ENCODE measurements at places on chromosomes 16 and 17.
A peak's percentile ranks its signal among the peaks of the same experiment; 100 is the strongest.

DNA sequence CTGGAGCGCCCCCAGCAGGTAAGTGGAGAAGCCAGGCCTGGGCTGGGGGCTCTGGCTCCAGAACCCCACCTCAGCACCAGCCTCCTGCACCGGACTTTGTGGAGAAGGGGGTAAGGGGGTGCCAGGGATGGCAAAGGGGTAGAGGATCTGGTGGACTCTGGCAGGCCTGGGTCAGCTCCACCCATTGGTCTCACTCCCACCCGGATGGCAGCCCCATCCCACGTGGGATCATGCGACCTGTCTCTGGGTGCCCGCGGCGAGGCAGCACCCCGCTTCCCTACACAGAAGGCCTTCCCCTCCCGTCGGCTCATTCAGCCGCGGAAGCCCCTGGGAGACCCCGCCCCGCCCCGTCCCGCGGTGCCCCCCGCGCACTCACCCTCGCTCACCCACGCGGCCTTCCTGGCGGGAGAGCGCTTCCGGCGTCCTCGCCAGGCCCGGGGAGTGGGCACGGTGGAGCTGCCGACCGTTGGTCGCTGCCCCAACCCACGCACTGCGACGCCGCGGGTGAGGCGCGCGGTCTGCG lies 498 bp upstream of the PLEKHG4 start:
- no peak for DNase-seq

GRCh38 chr17:68196394-68197090 lies 51.3 kb upstream of the AMZ2 start:
- no peak for DNase-seq

- DNase-seq: no peak
Observed at GRCh38 chr17:7441266-7441665, 2.0 kb downstream of the FGF11 start.

DNA sequence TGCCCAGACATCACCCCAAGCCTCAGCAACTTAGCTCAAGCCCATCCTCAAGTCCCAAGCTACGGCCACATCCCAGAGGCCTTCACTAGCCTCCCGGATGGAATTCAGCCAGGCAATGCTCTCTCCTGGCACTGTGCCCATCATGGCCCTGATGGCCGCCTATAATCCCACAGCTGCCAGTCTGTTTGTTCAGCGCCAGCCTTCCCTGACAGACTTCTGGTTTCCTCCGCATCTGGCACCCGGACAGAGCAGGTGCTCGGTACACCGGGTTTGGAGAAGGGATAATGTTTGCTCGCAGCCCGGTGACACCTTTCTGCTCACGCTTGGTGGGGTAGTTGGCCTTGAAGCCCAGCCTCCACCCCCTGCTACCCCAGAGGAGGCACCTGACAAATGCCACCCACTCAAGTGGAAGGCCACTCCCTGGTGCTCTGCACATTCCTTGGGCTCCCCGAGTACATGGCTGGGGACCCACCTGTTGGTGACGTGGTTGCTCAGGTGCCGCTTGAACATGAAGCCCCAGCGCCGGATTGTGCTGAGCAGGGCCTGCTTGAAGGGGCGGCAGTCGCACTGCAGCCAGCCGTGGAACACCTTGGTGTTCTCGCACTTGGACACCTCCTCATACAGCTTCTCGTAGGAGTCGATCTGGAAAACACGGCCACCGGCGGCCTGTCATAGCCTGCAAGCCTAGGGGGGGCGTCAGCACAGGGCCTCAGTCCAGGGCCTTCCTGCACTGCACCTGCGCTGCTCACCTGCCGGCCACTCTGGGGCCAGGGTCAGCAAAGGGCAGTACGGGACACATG lies 47.1 kb downstream of the DNAH17 start:
- no peak for DNase-seq

- no peak for DNase-seq
Observed at GRCh38 chr16:9549487-9549886, 458.0 kb downstream of the HAPSTR1 start.

GRCh38 chr17:27816946-27817345 lies 16.6 kb upstream of the NOS2 start:
- no peak for DNase-seq

- DNase-seq: no peak
Observed at GRCh38 chr16:31118223-31119155, 1.0 kb downstream of the KAT8 start.

DNA sequence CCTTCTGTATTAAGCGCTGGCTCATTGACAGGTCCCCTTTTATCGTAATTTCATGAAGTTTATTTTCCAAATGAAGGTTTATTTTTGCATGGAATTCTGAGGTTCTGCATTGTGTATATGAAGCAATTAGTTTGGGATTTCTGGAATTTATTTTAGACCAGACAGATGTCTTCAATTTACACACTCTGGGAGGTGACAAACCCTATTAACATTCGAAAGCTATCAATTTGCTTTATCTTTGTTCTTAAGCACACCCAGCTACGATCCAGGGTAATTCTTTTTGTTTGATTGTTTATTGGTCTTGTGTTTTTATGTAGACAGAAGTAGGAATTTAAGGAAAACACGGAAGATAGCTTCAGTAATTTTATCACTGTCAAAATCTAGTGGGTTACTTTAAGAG lies 264.6 kb downstream of the HS3ST3A1 start:
- no peak for DNase-seq

DNA sequence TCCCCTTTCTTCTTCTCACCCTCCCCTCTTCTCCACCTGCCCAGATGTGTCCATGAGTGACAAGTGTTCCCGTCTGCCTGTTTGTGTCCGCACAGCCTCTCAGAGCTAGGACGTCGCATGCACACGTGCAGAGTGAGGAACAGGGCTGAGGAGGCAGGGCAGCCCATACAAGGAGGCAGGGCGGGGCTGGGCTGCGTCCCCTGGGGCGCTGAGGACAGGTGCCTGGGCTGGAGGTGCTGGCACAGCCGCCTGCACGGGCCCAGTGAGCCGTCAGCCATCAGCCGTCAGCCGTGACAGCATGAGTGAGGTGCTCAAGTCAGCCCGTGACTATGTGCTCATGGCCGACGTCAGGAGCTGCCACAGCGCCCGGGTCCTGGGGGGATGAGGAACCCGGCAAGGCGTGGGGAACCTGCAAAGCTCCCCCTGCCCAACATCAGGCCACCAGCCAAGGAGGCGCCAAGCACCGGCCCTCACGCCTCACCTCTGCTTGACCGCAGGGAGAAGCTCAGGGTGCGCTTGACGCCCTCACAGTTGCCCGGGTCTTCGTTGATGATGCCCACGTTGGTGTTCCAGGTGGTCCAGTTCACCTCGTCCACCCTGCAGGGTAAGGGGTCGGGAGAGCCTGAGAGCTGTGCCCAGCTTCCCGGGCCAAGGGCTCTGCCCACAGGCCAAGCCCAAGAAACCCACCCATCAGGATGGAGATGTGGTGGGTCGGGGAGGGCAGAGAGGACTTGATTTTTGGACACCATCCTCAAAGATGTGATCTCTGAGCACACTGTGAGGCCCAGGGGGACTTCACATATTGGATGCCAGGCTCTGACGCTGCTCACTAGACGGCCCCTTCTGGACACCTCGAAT lies 13.7 kb upstream of the TRPV3 start:
- DNase-seq: no peak

DNA sequence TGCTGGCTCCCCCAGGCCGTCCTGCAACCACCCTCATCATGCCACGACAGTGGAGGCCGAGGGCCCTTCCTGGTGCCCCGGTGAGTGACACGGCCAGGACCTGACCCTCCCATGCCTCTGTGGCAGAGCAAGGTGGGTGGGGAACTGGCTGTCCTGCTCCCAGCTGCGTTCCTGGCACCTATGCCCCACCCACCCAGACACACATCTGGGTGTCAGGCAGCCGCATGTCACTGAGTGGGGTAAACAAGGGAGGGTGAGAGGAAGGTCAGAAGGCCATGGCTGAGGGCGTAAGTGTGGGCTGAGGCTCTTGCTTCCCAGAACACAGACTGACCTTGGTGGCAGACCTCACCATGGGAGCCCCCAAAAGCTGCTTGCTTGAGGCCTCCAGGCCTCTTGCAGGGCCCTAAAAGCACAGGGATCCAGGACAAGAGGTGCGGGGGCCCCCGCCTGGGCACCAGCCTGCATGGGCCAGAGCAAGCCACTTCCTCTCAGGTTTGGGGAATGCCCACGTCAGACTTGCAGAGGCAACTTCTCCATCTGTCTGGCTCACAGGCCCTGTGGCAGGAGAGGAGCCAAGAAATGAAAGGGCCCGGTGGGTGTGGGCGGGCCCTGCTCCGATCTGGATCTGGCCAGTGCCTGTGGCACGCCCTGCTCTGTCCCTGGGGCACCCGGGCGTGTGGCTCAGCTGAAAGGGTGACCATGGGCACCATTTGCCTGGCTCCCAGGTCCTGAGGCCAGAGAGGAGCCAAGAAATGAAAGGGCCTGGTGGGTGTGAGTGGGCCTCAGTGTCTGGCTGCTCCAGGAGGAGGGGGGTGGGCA lies 3.9 kb upstream of the CCDC57 start:
- no peak for DNase-seq

GRCh38 chr17:67315865-67316264 lies 50.5 kb downstream of the PSMD12 start:
- no peak for DNase-seq

DNA sequence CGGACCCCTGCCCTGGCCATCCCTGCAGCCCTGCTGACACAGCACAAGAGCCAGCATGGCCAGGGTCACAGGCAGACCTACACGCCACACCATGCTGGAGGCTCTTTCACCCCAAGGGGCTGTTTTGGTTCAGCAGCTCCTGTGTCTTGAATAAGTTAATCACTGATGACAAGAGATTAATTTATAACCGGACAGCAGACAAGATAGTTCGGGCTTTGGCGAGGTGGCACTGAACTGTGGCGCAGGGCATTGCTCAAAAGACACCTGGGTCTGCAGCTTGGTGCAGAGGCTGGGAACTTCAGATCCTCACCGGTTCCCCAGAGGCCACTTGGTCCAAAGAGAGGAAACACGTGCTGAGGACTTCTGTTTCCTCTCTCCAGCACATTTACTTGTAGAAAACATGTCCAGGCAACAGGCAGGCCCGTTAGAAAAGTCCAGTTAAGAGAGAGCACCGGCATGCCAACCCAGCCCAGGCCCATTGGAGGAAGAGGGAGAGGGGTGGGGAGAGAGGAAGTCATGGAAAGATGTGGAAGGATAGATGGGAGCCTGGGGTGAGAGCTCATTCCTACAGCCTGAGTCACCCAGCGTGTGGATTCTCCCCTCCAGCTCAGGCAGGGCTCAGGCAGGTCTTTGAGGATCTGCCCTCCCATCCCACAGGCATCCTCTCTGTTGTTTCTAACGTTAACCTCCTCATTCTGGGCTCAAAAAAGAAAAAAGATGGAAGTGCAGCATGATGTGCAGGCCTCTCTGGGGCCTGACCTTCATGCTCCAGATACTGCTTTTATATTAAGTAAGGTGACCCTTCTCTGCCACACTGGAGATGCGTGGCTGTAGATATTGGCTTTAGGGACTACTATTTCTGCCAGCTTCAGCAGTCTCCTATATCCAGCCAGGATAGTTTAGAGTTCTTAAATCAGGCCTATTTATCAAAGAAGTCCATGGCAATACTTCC lies 80.0 kb upstream of the HNF1B start:
- DNase-seq: peak; percentile 29

DNA sequence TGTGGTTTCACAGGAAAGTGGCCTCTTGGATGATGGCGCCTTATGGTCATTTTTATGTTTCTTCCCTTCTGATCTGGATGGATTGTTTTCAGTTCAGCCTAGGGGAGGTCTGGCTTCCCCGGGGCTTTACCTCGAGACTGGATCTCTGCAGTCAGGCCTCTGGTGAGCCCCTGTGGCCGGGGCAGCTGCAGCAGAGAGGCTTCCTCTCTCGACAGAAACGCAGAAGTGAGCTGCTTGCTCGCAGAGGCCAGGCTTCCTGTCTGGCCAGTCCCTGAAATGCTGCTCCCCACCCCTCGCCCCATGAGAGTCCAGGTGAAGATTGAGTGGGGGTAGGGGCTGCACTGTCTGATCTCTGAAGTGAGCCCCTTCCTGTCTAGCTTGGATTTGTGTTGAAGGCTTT lies 44.0 kb downstream of the PLCG2 start:
- no peak for DNase-seq

GRCh38 chr17:77763023-77763422 lies 195.5 kb upstream of the TNRC6C start:
- DNase-seq: no peak

- no peak for DNase-seq
Observed at GRCh38 chr16:89034971-89035668, 58.1 kb upstream of the CBFA2T3 start.

DNA sequence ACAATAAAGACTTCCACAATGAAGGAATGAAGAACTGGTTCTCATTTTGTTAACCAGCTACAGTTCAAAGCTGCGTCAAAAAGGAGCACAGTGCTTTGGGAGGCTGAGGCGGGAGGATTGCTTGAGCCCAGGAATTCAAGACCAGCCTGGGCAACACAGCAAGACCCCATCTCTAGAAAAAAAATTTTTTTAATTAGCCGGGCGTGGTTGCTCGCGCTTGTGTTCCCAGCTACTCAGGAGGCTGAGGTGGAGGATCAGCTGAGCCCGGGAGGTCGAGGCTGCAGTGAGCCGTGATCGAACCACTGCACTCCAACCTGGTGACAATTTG lies 764 bp upstream of the SLC6A4 start:
- DNase-seq: no peak

DNA sequence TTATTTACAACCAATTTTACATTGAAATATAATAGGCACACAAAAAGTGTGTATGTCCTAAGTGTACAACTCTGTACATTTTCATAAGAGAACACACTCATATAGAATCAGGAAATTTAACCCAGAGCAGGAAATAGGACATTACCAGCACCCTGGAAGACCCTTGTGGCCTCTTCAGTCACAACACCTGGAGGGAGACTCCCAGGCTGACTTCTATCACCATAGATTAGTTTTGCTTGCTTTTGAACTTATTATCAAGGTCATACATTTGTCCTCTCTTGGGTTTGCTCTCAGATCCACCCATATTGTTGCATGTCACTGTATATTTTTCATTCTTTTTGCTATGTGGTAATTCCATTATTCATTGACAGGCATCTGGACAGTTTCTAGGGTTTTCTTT lies 5.8 kb downstream of the RIPOR1 start:
- no peak for DNase-seq

DNA sequence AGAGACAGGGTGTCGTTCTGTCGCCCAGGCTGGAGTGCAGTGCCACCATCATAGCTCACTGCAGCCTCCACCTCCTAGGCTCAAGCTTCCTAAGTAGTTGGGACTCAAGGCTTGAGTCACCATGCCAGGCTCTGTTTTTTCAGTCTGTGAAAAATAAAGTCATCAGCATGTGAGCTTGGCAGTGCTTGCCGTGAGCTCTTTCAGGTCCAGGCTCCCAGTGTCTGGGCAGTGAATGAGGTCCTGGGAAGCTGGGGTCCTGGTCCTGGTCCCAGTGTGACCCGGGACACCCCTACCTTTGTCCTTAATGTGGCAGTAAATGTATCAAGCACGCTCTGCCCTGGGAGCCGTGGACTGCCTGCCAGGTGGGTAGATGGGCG lies 22.9 kb upstream of the RPL13 start:
- no peak for DNase-seq

GRCh38 chr17:78242024-78242742 lies 10.8 kb downstream of the TMEM235 start:
- no peak for DNase-seq

DNA sequence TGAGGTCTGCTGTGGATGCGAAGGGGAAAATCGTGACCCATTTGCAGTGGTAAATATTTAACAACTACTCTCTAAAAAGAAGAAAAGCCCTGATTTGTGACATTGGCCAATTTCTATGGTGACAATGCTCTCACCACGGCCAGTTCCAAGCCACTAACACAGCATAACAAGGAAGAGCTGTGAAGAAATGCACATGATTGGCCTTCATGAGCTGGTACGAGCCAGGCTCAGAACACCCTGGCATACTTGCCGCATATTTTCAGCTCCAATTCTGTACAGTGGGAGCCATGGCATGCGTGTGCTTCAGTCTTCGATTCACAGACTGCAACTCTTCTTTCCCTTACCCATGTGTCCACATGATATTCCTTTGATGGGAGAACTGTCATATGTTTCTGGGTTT lies 363.9 kb upstream of the CDH5 start:
- no peak for DNase-seq
